ENCODE measurements at places on chromosomes 13 and 19.

DNA sequence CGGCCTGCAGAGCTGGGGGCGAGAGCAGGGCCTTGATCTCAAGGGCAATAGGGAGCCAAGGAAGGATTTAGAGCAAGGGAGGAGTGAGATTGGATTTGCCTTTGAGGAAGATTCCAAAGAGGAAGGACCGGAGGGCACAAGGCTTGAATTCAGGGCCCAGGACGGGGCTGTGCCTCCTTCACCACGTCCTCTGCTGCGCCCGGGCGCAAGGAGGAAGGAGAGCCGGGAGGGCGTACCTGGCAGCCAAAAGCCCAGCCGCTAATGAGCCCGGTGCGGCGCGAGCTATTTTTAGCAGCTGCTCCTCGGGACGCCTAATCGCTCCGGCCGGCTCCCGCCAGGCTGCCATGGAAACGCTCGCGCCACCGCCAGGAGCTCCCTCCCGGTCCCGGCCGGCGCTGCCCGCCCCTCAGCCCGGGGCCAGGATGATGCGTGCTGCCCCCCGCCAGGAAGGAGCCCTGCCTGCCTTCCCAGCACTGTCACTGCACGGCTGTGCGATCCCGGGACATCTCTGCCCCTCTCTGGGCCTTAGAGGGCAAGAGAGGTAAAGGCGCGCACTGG lies 31.3 kb downstream of the TINCR start:
- DNase-seq: peak; percentile 60

DNA sequence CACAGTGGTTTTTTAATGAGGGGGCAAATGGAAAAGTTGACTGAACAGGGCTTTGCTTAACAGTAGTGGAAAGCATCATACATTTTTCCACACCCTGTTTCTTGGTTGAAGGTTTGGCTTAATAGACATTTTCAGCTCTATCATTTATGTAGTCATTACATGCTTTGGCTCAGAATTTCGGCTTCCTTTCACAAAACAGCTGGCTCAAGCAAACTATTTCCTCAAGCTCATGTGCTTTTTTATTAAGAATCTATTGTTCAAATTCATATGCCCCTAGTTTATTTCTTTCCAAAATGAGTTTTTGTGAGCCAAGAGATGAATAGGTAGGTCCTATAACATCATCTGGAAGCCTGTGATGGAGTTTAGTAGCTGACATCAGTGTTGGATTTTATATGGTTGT lies 113.8 kb downstream of the SLITRK6 start:
- no peak for DNase-seq

GRCh38 chr19:44847144-44848035 lies 1.3 kb downstream of the NECTIN2 start:
- no peak for DNase-seq

- no peak for DNase-seq
These were observed 944 bp downstream of the C19orf85 start for GRCh38 chr19:55463583-55464031.
